ENCODE measurements at places on chromosomes 3 and 15. TPM values are rescaled to one million over a fixed set of nuclear protein-coding genes. Genes with fewer than 3 reads are reported as not detected.

EDEM1 gene
- 30.2 TPM for total RNA-seq

AQP9 gene
- total RNA-seq: 10.0 TPM

THRB gene
- 40.3 TPM for total RNA-seq

FSTL1 gene
- total RNA-seq: 601 TPM

ZNF80 gene
- not detected for total RNA-seq

GHSR gene
- not detected for total RNA-seq

ANXA2 gene
- total RNA-seq: 752 TPM

SAXO2 gene
- not detected for total RNA-seq

NR2C2 gene
- 79.1 TPM for total RNA-seq

CCR8 gene
- total RNA-seq: not detected

SCN5A gene
- 14.4 TPM for total RNA-seq

ADAMTS17 gene
- 8.1 TPM for total RNA-seq

DNAH12 gene
- total RNA-seq: 0.14 TPM

P3H2 gene
- 28.4 TPM for total RNA-seq

ACKR4 gene
- 13.5 TPM for total RNA-seq

AGBL1 gene
- total RNA-seq: not detected

NME9 gene
- not detected for total RNA-seq

CPLX3 gene
- total RNA-seq: not detected

SNAPC5 gene
- total RNA-seq: 38.1 TPM

KIF15 gene
- total RNA-seq: 2.4 TPM

CHRM5 gene
- total RNA-seq: not detected

GRIP2 gene
- 1.5 TPM for total RNA-seq

TRPM1 gene
- not detected for total RNA-seq

PLIN1 gene
- 5.7 TPM for total RNA-seq

RHOV gene
- total RNA-seq: not detected

FETUB gene
- not detected for total RNA-seq

MAGEL2 gene
- total RNA-seq: 0.56 TPM

MINDY2 gene
- total RNA-seq: 32.0 TPM

ATP10A gene
- 59.4 TPM for total RNA-seq

WDR93 gene
- total RNA-seq: not detected

CAPN7 gene
- 40.1 TPM for total RNA-seq

PLA2G4D gene
- not detected for total RNA-seq

SPINK8 gene
- not detected for total RNA-seq

BSN gene
- total RNA-seq: 0.27 TPM

IGF2BP2 gene
- total RNA-seq: 2.7 TPM

UROC1 gene
- not detected for total RNA-seq

FANCD2OS gene
- not detected for total RNA-seq

CASR gene
- not detected for total RNA-seq

ALS2CL gene
- 41.7 TPM for total RNA-seq

GABRB3 gene
- 2.0 TPM for total RNA-seq

PTPN23 gene
- 50.4 TPM for total RNA-seq

SLC24A5 gene
- not detected for total RNA-seq

GREM1 gene
- total RNA-seq: 0.95 TPM
